ENCODE measurements at places on chromosomes 2 and 18.
A peak's percentile ranks its signal among the peaks of the same experiment; 100 is the strongest.

DNA sequence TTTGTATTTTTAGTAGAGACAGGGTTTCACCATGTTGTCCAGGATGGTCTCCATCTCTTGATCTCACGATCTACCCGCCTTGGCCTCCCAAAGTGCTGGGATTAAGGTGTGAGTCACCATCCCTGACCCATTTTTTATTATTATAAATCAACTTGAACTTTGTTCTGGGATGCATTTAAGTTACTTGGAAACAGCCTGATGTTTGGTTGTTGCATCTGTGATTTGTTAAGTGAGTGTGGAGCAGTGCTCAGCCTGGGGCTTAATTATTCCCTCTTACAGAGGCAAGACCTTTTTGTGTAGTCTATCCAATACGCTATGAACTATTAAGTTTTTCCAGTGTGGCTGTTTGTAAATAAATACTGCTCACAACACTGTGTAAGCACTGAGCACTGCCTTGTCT, 32.6 kb downstream of the MTA3 start:
- no peak for DNase-seq

DNA sequence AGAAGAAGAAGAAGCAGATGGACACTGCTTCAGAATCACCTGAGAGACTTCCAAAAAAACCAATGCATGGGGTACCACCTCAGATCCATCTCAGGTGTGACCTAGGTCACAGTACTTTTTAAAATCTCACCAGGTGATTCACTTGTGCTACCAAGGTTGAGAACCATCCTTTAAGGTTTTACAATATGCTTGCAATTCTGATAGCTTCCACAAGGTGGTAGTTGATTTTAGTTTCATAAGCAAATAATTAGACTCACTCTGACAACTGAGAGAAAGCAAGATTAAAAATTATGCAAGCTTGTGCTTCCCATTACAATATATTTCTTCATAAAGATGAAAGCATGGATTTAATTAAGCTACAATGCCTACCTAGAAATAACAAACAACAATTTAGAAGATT, 355.1 kb downstream of the EN1 start:
- DNase-seq: no peak

DNA sequence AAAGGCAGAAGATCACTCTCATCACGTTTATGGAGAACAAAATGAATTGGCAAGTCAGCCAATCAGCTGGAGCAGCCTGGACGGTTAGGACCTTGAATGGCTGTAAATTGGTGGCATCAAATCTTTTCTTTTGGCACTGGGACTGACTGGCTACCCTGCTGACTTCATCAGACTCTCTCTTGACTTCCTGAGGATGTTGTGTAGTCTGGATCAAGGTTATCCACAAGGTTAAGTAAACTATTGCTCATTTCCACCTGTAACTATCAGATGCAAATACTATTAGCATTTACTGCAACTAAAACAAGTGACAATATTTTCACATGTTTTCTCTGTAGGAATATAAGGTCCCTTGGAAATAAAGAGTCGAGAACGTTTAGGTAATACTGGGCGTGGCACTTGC, 134.3 kb upstream of the RASGRP3 start:
- DNase-seq: no peak

- DNase-seq: no peak
These were observed 29.1 kb upstream of the ANKRD44 start for GRCh38 chr2:197339496-197340220.

GRCh38 chr2:239158641-239159475, 242.0 kb downstream of the HDAC4 start:
- no peak for DNase-seq

- DNase-seq: no peak
These were observed 59.6 kb upstream of the SERPINE2 start for GRCh38 chr2:224098481-224099230.

GRCh38 chr2:191299866-191300265, 54.7 kb downstream of the MYO1B start:
- DNase-seq: no peak

DNA sequence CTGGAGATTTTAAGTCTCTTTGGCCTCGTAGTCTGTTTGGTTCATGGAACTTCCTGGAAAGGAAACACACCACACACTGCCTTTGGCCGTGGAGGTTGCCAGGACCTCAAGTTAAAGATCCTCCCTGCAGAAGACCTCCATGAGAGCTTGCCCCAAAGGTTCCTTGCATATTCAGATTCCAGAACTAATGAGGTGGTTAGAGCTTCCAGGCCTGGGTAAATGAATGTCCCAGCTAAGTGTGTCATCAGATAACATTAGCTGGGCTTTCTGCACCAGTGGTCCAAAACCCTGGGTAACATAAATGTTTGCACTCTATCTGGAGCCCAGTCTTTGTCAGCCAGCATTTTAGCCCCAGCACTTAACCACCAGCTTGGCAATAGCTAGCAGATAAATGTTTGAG, 122.1 kb upstream of the EML6 start:
- DNase-seq: no peak

GRCh38 chr18:13216711-13217465, 1.7 kb upstream of the LDLRAD4 start:
- no peak for DNase-seq

- DNase-seq: no peak
These were observed 650.8 kb upstream of the FANCL start for GRCh38 chr2:58891828-58892377.

GRCh38 chr2:19711470-19712372, 190.1 kb downstream of the TTC32 start:
- DNase-seq: peak; percentile 87

- DNase-seq: no peak
These were observed 97.2 kb upstream of the FAM136A start for GRCh38 chr2:70399046-70399445.

DNA sequence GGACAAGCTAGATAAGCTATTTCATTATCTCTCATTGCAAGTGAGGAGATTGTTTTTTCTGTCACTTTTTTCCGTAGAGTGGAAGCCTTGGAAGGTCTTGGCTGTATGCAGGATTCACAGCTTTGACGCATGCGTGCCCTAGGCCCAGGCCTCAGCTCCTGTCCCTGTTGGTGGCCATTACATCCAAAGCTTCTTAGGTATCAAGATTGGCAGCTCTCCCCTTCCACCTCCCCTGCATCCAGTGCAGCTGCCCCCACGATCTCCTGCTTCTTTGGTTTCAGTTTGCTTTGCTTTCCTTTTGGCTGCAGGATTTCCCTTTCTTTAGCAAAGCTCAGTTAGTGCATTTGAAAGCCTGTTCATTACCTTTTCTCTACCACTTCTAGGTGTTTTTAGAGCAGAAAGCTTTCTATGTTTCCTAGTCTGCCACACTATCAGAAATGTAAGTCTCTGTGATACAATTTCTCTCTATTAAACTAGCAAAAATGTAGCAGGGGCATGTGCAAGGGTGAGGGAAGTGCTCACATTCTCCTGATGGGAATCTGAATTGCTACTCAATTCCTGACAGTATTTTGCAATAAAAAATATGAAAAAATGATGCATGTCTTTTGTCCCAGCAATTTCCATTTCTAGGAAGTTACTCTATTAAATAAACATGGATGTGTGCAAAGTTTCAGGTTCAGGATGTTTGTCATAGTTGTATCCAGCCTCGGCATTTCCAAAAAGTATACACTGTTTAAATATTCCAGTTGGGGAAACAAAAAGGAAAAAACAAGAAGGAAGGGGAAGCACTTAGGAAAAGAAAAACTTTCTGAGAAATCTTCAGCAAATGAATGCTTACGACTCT, 91.2 kb downstream of the LIPG start:
- no peak for DNase-seq

- DNase-seq: no peak
These were observed 33.2 kb upstream of the VIT start for GRCh38 chr2:36663295-36663694.

- DNase-seq: no peak
These were observed 57.5 kb upstream of the CPO start for GRCh38 chr2:206881708-206882410.

GRCh38 chr18:54762386-54762785, 65.9 kb upstream of the RAB27B start:
- DNase-seq: no peak

GRCh38 chr2:224982910-224983711, 59.2 kb downstream of the DOCK10 start:
- peak; percentile 87 for DNase-seq

GRCh38 chr2:1590596-1591460, 153.5 kb downstream of the PXDN start:
- DNase-seq: no peak

DNA sequence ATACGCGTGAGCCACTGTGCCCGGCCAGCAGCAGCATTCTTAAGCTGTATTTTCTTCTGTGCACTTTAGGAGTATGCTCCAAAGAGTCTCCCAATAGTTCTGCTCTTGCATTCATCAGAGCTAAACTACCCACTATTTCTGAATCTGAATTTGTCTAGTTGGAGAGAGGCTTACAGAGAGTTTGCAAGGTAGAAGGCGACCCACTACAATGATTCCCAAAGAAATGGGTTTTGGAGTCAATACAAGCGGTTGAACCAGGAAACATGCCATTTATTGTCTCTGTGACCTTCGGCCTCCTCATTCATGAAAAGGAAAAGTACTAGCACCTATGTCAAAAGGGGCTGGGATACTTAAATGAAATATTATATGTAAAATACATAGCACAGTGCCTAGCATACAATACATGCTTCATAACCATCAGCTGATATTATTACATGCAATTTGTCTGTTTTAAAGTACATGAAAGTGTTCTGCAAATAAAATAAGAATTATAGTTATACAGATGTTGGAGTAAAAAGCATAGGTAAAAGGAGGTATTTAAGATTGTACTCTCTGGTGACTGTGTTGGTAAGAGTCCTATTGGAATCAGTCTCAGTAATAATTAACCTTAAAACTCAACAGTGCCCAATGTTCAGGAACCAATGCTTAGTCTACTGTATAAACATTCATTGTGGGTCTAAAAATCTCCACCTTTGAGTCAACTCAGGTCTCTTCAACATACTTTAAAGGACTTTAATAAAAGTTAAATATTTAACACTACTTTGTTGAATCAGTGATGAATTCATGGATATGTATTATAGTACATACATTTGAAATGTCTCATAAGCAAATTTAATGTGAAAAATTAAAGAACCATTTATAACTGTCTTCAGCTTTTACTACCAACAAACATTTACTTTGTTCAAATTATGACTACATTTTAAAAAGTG, 89.8 kb upstream of the GRB14 start:
- no peak for DNase-seq

DNA sequence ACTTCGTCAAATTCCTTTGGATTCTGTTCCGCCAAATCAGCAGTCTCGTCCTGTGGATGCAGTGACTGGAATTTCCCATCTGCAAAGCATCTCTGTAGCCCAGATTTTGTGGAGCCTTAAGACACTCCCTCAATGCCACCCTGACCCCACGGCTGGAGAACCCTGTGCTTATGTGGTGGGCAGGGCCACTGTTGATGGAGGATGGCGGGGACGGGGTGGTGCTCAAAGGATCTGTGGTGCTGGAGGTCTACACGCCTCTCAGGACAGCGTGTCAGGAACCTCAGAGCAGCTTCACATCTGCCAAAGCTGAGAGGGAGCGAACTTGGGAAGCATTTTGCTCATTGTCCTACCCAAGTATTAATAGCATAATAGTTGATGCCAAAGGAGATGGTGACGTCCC, 200.1 kb downstream of the MGAT5 start:
- DNase-seq: no peak

DNA sequence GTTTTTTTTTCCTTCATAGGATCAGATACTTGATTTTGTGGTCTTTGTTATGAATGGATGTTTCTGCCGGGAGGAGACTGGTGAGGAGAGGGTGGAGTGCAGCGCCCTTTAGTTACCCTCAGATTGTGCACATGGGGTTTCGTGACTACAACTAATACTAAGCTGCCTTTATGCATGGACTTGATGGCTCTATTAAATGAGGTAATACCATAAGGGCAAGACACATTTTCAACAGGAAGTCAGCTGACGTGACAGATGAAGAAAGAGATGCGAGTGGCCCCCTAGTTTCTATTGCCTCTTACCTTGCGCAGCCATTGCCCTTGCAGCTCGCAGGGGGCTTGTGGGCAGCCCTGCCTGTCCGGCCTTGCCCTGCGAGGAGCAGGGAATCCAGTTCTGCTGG, 24.4 kb downstream of the ZNF407 start:
- DNase-seq: no peak

GRCh38 chr2:55049821-55050099, 491 bp downstream of the RTN4 start:
- DNase-seq: no peak

GRCh38 chr2:113799375-113799774, 42.9 kb upstream of the SLC35F5 start:
- DNase-seq: no peak

Data from fibroblast of skin of left biceps (primary cell).